Esophagus muscularis mucosa (tissue), 4 donors: ENCODE measurements at places on chromosomes 12 and 14. TPM values are rescaled to one million over a fixed set of nuclear protein-coding genes. Genes with fewer than 3 reads are reported as not detected.

DNA sequence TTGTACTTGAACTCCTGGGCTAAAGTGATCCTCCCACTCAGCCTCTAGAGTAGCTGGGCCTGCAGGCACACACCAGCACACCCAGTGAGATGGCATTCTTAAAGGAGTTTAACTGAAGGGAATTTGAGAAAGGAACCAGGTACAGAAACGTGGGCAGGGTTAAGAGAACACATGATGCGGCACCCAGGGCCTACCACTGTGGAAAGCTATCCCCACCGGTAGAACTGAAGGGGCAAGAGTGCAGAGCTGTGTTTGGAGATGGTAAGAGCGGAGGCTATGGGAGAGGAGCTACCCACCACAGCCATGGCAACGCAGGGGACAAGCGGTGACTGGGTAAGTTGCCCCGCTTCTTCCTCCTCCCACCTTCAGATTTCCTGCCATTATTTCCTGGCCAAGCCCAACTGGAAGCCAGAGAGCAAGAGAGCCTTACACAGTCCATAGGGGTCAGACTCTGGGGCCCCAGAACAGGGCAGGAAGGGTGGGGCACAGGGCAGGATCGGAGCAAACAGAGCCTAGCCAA is 46.5 kb downstream of the SOCS2 start:
- H3K27ac ChIP-seq = no peak overlapping the region
- no peaks in the 10 kb centered on the region for H3K4me1 ChIP-seq
- H3K27me3 ChIP-seq = no peaks in the 10 kb centered on the region

CLEC4D gene
- not detected for total RNA-seq

- no peak overlapping the region for H3K4me3 ChIP-seq
- H3K4me1 ChIP-seq = no peaks in the 10 kb centered on the region
- no peaks in the 10 kb centered on the region for H3K36me3 ChIP-seq
- no peak for DNase-seq
Observed at GRCh38 chr12:56462565-56462964, 5.8 kb upstream of the SPRYD4 start.

DNA sequence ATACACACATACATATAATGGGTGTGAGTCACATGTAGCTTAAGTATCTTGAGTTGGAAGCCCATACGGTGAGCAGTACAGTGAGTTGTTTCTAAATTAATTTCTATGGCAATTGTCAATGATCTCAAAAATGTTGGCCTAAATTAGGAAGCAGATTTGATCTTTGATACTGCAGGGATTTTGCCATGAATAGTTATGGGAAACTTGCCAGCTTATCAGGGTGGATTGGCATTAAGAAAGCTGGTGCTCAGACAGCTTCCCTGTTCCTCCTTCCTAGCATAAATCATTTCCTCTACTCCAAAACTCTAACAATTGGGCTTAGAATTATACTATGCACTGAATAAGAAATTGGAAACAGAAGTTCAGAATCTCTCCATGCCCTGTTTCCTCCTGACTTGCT is 150.9 kb upstream of the FRMD6 start:
- no peak for DNase-seq
- no peak overlapping the region for H3K27ac ChIP-seq
- H3K4me1 ChIP-seq = peaks cover 7% of the 10 kb centered on the region
- no peaks in the 10 kb centered on the region for H3K36me3 ChIP-seq
- H3K27me3 ChIP-seq = no peaks in the 10 kb centered on the region

- peak overlapping the region; percentile 55 for H3K27ac ChIP-seq
- DNase-seq = no peak
- H3K27me3 ChIP-seq = no peaks in the 10 kb centered on the region
- H3K36me3 ChIP-seq = no peaks in the 10 kb centered on the region
Observed at GRCh38 chr12:110556705-110557104, 26.4 kb downstream of the PPTC7 start.

DNA sequence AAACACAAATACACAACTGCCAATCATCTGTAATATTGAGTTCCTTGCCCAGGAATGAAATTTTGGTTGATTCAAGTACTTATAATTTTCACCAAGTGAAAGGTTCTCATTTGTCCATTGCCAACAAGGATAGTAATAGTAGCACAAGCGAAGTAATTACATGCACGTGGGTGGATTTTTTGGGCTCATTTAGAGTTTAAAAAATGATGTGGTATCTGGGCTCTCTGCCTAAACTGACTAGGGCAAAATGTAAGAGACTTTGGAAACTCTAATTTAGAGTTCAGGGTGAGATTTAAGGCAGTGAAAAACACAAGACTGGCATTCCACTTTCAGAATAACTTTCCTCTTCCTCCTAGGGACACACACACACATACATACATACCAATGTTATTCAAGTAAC is 111.7 kb downstream of the MYRFL start:
- DNase-seq = no peak
- no peak overlapping the region for H3K4me3 ChIP-seq
- H3K27me3 ChIP-seq = no peaks in the 10 kb centered on the region
- no peaks in the 10 kb centered on the region for H3K36me3 ChIP-seq
- H3K4me1 ChIP-seq = peaks cover 5% of the 10 kb centered on the region

DNA sequence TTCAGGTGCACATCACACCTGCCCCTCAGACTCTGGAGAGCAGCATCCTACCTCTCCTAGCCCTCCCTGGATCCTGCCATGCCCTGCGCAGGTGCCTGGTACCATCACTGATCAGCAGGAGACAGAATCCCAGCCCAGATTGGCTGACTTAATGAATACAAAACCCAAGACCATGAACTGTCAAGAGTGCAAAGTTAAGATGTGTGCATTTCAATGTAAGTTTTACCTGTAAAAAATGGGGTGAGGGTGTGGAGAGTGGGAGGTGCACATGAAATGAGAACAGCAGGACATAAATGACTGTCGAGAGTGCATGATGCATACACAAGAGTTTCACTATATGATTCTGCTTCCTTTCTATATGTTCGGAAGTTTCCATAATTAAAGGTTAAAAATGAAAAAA is 57.9 kb upstream of the GPR68 start:
- H3K27me3 ChIP-seq = no peaks in the 10 kb centered on the region
- H3K4me1 ChIP-seq = peaks cover 27% of the 10 kb centered on the region
- no peak overlapping the region for H3K27ac ChIP-seq
- DNase-seq = no peak
- peaks cover 10% of the 10 kb centered on the region for H3K36me3 ChIP-seq
- H3K4me3 ChIP-seq = no peak overlapping the region

KRT82 gene
- not detected for total RNA-seq

ADCY4 gene
- total RNA-seq = 36.9 TPM

GRCh38 chr12:54432815-54433164 is 13.7 kb upstream of the ITGA5 start:
- H3K4me3 ChIP-seq = peak overlapping the region; percentile 15
- no peaks in the 10 kb centered on the region for H3K36me3 ChIP-seq
- no peak for DNase-seq
- H3K4me1 ChIP-seq = peaks cover 55% of the 10 kb centered on the region
- no peaks in the 10 kb centered on the region for H3K27me3 ChIP-seq

DNA sequence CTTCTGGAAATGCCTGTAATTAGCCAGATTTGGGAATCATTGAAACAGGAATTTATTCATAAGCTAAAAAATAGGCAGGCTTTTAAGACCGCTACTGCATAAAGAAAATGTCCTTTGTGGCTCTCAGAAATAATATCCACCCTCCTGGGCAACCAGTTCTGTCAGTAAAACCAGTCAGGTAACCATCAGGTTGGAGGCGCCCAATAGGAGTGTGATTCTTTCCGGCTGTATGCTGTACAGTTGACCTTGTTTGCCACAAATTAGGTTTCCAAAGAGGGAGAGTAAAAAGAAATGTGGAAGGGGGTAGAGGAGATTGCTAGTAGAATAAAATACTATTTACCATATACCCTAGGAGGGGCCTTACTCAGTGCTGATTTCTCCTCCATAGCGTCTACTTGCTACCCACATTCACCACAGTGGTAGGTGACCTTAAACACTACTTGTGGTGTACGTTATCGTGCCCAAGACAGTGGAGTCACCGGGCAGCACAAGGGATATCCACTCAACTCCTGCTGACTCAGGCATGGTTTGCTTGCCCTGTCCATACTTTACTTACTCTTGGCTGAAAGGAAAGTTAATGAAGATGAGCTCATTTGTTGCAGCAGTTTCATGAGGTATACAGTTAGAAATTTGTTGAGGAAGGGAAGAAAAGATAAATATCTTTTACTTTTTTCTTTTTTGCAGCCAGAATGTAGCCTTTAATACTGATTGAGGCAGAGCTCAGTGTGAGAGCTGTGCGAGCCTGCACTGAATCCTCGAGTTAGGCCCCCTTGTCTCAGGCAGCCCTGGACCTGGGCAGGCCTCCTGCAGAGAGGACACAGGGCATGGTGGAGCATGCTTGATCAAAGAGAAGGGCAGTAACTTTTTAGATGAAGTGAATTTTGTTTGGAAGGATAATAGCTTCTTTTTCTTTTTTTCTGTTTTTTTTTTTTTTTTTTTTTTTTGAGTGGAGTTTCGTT is 76.7 kb downstream of the DIP2B start:
- H3K4me3 ChIP-seq = no peak overlapping the region
- DNase-seq = no peak

DNA sequence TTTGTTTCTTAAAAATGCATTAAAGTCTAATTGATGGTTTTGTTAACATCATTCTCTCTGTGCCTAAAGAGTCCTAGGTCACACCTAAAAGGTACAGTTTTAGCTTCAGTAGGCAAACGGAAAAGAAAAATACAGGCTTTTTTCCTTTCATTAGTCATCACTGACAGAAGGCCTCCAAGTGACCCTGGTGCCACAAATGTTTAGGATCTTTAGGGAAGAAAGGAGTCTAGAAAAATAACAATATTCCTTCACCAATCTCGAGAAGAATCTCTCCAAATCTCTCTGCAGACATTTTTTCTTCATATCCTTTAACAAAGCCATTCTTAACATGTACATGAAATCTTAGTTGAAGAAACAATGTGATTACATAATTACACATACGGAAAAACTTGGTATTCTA is 2.0 kb downstream of the DENND5B start:
- no peak for DNase-seq
- peaks cover 17% of the 10 kb centered on the region for H3K4me1 ChIP-seq
- peak overlapping the region; percentile 93 for H3K4me3 ChIP-seq
- peak overlapping the region; percentile 98 for H3K27ac ChIP-seq
- no peaks in the 10 kb centered on the region for H3K27me3 ChIP-seq

PZP gene
- total RNA-seq = 1.2 TPM

- no peak for DNase-seq
- no peak overlapping the region for H3K27ac ChIP-seq
- no peaks in the 10 kb centered on the region for H3K4me1 ChIP-seq
- no peaks in the 10 kb centered on the region for H3K27me3 ChIP-seq
- H3K36me3 ChIP-seq = no peaks in the 10 kb centered on the region
Observed at GRCh38 chr12:41983856-41984255, 160.8 kb downstream of the GXYLT1 start.

FAM186B gene
- 0.46 TPM for total RNA-seq

DNA sequence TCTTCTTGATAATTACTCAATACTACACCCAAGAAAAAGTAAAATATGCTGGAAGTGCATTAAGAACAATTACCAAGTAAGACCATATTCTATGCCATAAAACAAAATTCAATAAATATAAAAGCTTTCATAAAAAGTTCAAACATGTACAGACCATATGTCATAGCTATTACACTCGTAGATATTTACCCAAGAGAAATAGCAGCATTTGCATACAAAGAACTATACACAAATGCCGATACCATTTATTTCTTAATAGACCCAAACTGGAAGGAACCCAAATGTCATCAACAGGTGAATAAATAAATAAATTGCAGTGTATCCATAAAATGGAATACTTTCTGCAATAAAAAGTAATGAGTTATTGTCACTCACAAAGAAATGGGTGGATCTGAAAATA is 78.3 kb upstream of the SLC16A7 start:
- no peak overlapping the region for H3K27ac ChIP-seq
- H3K36me3 ChIP-seq = no peaks in the 10 kb centered on the region
- DNase-seq = no peak
- H3K4me3 ChIP-seq = no peak overlapping the region
- no peaks in the 10 kb centered on the region for H3K4me1 ChIP-seq

DNA sequence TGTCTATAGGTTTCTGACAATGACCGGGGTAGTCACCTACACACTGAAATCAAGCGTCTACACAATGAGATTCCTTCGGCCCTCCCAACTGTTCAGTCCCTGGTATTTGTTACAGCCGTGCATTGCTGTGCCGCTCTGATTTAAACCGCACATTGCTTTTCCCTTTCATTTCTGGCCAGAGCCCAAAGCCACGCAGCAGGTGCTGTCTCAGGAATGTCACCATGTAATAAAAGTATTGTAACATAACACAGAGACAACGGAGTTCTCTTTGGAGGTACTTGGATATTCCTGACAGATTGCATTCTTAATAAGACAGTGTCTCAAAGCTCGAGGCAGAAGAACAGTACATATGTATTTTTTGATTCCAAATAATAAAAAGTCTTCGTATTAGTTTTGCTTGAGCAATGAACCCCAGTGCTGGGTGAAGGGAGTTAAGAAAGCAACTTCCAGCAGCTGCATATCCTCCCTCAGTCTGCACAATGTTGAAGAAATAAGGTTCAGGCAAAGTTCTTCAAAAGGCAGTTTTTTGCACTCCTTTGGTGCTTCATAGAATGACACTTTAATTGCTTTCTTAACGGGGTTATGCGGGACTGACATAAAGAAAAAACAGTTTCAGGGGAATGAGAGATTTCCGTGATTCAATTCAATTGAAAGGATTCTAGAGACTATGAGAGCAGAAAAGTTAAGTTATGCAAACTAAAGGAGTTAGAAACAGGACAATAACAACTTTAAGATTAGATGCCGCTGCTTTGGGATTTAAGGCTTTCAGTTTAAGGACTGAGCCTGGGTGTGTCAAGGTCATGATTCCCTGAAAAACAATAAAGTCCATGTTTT is 288.7 kb upstream of the FLRT2 start:
- H3K4me3 ChIP-seq = no peak overlapping the region
- DNase-seq = no peak
- no peak overlapping the region for H3K27ac ChIP-seq
- no peaks in the 10 kb centered on the region for H3K36me3 ChIP-seq

POTEM gene
- not detected for total RNA-seq

C14orf180 gene
- not detected for total RNA-seq

GDF3 gene
- total RNA-seq = 0.40 TPM

CLEC4C gene
- not detected for total RNA-seq

- DNase-seq = peak; percentile 21
- no peaks in the 10 kb centered on the region for H3K27me3 ChIP-seq
- no peak overlapping the region for H3K4me3 ChIP-seq
Observed at GRCh38 chr12:108548954-108549521, 11.9 kb downstream of the SART3 start.

GRCh38 chr14:37279818-37280217 is 82.1 kb downstream of the MIPOL1 start:
- peaks cover 5% of the 10 kb centered on the region for H3K36me3 ChIP-seq
- no peaks in the 10 kb centered on the region for H3K4me1 ChIP-seq
- no peak overlapping the region for H3K4me3 ChIP-seq
- no peak overlapping the region for H3K27ac ChIP-seq

MYO1H gene
- total RNA-seq = not detected

DNA sequence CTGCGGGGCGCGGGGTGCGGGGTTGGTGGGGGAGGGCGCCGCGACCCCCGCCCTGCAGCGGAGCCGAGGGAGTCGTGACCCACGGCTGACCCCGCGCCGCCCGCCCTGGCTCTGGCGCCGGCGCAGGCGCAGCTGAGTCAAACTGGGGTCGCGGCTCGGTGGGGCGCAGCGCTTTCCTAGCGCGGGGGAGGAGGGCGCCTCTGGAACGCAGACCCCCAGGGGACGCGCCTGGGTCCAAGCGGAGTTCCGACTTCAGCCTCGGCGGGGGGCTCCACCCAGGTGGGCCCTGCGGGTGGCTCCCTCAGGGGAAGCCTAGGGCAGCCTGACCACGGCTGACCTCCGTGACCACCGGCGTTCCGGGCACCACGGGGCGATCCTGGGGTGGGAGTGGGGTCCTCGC is 467 bp upstream of the ANHX start:
- no peak overlapping the region for H3K4me3 ChIP-seq
- no peaks in the 10 kb centered on the region for H3K4me1 ChIP-seq
- H3K27me3 ChIP-seq = peaks cover 6% of the 10 kb centered on the region
- H3K27ac ChIP-seq = no peak overlapping the region
- H3K36me3 ChIP-seq = no peaks in the 10 kb centered on the region

RXYLT1 gene
- 8.3 TPM for total RNA-seq
